ENCODE measurements at places on chromosomes 6 and 20.

GRCh38 chr6:281469-282103 lies 10.7 kb upstream of the DUSP22 start:
- no peak for DNase-seq

DNA sequence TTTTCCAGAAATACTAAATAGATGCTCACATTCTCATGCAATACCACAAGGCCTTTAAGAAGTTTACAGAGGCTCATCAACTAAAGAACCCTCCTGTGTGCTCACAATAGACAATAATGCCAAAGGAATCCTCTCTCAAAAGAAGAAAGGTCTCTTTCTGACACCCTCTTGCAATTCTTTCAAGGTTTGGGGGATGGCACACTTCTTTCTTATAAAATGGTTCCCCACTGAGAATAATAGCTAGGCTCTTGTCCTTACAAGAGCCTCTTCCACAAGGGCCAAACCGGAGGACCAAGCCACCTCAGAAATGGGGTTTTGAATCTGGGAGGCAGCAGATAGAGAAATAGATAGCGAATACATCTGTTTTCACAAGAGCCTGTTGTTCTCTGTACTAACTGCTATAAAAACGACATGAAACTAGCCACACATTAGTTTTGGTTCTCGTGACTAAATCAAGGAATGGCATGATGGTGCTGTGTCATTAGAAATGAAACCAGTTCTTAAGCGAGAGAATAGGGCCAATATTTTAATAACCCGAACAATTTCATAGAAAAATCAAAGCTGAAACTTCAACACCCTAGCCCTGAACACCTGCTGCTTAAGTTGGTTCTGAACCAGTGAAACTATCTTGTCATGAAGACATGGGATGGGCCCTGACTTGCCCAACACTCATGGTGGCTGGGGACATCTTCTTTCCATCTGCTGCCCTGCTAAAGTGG lies 81.1 kb downstream of the PRDM1 start:
- no peak for DNase-seq

DNA sequence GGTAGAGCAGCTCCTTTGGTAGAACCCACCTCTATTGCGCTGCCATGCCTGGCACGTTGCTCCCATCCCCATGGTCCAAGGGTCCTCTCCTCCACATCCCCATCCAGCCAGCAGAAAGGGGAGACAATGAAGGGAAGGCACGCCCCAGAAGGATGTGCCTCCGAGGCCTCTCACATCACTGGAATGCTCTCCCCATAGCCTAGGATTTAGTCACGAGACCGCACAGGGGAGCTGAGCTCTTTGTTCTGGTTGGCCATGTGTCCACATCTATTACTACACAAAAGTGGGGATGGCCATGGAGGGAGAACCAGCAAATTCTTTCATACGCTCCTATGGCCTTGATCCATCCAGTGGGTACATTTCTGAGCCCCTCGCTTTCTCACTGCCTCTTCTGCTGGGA lies 60.5 kb upstream of the SALL4 start:
- DNase-seq = no peak

- DNase-seq = no peak
These were observed 8.4 kb upstream of the EPB41L1 start for GRCh38 chr20:36145877-36146707.

DNA sequence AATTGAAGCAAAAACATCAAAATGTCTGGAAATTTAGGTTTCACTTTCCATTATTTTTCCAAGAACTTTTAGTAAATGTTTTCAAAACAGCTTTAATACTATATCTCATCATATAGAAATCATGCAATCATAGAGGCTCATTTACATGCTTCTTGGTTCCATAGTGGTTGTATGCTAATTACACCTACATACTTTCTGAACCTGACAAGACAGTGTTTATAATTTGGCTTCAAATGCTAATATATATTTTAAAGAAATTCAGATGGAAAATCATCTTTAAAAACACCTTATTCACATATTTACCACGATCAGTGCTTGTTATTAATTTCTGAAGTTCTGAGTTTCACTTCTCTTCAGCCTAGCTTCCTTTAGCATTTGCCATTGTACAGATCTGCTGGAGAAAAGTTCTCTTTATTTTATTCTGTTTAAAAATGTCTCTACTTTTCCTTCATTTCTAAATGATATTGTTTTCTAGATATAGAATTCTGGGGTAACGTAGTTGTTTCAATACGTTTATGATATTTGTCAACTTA lies 89.9 kb downstream of the PLCB1 start:
- DNase-seq = no peak

DNA sequence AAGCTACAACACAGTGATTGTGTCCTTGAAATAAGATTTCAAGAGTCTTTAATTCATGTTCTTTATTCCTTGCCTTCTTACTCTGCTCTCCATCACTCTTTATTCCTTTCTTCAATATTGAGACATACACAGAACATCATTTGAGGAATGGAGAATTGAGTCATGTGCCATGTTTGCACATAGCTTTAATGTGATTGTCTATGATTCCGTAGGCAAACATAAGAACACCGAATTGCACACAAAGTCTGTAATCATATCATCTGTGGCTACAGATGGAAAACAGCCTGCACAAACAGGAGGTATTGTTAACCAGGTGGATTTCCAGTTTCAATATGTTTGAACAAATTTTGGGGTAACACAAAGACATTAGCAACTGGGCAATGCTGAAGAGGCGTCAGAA lies 571.6 kb upstream of the GJE1 start:
- DNase-seq = no peak

DNA sequence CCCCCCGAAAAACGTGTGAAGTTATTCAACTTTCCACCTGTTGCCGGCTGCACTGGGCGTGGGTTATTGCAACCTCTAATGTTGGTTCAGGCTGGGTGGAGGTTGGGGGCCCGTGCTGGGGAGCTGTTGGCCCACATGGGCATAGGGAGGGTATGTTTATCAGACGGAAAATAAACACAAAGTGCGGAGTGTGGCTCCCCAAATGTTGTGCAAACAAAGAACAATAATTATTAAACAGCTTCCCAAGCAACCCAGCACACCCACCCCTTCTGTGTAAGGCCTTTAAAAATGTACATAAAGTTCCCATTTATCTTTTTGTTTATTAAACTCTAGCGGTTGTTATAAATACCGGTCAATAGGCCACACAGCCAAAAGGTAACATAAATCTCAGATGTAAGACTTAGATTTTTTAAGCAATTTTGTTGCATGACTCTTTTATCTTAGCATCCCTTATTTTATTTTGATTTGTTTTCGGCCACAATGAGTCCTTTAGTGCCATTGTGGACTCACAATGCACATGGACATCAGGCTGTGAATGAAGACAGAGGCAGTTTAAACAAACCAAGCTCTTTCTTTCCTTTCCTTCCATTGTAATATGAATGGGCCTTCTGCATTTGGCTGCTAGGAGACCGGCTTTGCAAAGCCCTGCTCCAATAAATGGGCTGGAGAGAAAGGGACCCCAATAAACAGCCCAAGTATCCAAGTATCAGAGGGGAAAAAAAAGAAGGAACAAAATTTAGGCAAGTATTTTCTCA lies 6.9 kb upstream of the DLL1 start:
- no peak for DNase-seq

- DNase-seq = no peak
These were observed 46.0 kb downstream of the NUDT3 start for GRCh38 chr6:34346175-34347119.

- DNase-seq = no peak
These were observed 95.0 kb upstream of the FAM8A1 start for GRCh38 chr6:17505062-17505476.

DNA sequence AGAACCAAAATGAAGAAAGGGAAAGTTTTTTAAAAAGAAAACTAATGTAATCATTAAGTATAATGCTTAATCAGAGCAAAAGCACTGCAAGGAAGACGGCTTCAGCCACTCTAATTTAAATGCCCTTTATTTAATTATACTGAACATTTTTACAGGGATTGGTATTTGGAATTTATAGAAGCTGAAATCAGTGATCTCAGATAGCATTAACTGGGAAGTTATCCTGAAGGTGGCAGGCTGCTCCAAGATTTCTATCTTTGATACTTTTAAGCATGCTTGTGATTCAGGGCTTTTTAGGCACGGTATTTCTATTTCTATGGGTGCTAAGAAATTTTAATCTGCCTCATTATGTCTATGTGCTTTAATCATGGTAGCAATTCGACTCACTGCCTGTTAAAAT lies 1.3 kb upstream of the NDUFAF4 start:
- no peak for DNase-seq

DNA sequence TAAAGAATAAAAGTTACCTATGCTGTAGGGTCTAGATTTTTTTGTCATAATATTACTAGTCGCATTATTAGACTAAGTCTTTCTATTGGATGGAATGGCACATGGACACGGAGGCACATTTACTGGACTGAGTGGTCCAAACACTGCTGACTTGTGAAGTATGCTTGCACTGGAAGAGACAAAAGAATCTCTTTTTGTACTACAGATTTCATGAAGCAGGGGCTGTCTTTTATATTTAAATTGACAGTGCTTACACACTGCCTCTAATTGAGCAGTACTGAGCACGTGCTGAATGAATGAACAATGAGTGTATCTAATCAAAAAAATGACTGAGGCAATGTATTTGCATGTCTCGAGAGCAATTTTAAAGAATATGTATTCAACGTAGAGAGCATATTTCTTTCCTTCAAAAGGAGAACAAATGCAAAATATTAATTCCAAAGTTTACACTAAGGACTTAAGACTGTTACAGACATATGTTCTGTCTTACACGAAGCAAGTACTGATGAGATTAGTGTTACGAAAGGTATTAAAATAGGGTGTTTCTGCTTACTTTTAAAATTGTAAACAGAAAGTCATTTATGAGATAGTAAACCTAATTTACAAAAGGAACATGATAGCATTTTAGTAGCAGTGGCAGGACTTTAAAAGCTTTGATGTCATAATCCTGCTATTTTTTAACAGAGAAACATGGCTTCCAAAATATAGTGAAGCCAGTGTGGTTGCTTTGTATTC lies 8.3 kb downstream of the ELOVL2 start:
- DNase-seq = no peak

- DNase-seq = no peak
These were observed 13.0 kb downstream of the MOXD1 start for GRCh38 chr6:132388291-132388690.

DNA sequence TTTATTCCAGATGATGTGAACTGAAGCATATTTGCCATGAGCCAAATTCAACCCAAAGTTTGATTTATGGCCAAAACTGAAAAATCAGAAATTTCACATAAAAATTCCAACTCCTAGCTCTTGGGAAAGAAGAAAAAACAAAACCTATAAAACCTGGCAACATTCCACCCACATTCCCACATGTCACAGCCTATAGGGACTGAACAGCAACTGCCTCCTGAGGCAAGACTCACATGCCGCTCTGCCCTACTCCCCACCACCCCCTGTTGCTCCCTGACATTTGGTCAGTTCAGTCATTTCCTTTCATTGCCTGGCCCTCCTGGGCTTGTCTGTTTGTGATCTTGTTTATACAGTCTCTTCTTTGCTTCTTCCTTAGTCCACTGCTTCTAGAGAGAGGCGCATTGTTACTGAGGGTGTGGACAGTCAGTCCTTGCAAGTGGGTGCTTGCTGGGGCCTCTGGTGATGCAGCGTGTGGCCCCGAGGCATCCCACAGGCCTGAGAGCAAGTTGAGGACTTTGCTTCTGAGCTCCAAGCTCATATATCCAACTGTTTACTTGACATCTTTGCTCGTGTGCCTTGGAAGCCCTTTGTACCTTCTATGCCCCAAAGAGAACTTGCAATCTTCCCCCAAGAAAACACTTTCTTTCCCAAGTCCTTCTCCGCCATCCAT lies 31.4 kb downstream of the NFATC2 start:
- DNase-seq = no peak

DNA sequence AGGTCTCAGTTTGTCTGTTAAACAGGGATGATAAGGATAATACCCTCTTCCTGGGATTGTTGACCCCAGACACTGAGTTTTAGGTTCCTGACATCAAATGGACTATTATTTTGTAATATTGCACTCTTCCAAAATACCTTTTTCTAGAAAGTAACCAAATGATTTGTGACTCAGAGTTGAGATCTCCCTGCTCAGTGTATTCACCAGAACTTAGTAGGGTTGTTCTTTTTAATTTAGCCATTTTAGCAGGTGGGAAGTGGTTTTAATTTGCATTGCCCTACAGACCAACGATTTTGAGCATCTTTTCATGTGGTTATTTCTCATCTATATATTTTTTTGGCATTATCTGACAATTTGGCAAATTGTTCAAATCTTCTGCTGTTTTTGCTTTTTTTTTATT lies 75.1 kb downstream of the TMEM242 start:
- no peak for DNase-seq

GRCh38 chr6:75755704-75756103 lies 6.7 kb downstream of the MYO6 start:
- no peak for DNase-seq

GRCh38 chr6:113353392-113353791 lies 503.8 kb upstream of the MARCKS start:
- DNase-seq = no peak

DNA sequence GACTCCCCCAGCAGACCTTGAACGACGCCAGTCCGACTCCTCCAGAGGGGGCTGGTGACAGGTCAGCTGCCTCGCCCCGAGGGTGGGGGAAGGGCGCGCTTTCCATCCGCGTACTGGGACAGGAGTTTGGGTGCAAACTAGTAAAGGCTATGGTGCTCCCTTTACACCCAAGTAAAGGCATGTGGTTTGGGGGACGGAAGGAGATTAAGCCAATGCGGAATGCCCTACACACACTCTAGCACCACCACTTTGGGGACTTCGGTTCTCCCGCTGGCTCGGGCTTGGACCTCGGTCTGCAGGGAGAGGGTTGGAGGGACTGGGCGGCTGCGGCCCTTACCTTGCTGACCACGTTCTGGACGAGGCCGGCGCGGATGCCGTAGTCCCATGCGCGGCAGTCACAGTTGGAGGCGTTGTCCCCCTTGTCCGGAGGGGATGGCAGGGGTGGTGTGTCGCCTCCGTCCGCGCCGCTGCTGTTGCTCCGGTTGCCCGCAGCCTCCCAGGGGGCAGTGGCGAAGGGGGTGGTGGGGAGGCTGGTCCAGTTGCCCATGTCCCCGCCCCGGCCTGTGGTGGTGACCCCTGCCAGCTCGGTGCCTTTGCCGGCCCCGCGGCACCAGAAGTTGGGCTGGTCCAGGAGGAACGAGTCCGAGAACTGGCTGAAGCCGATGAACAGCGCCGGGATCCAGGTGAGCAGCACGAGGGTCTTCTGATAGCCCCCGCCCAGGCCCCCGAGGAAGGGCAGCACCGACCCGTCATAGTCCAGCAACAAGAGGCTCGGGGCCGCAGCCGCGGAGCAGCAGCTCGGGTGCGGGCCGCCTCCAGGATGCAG lies 1.1 kb downstream of the SLC22A23 start:
- DNase-seq = peak; percentile 24

DNA sequence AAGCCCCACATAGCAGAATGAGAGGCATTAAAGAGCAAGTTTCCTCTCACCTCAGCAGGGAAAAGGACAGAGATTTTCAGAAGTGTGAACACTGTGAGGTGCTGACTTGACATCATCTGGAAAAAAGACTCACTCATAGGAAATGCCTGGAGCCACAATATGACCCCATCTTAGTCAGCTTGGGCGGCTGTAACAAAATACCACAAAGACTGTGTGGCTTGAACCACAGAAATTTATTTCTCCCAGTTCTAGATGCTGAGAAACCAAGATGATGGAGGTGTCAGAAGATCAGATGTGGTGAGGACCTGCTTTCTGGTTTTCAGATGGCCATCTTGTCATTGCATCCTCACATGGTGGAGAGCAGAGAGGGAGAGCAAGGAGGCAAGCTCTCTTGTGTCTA lies 253.1 kb downstream of the ADGB start:
- no peak for DNase-seq

- DNase-seq = peak; percentile 37
These were observed 23.6 kb downstream of the PKHD1 start for GRCh38 chr6:52063584-52064344.

All from GM12892 (cell line).